Esophagus mucosa (tissue), 1 donor: ENCODE measurements at places on chromosomes 6 and 20. TPM values are rescaled to one million over a fixed set of nuclear protein-coding genes. Genes with fewer than 3 reads are reported as not detected.

REM1 gene
- total RNA-seq: 0.20 TPM

ALDH8A1 gene
- 0.16 TPM for total RNA-seq

MOXD1 gene
- total RNA-seq: 31.4 TPM

EFCAB8 gene
- total RNA-seq: 0.48 TPM
